ENCODE measurements at places on chromosomes 4 and X.

- DNase-seq = no peak
Measured at GRCh38 chrX:150364347-150365050, 1.4 kb downstream of the MAMLD1 start.

DNA sequence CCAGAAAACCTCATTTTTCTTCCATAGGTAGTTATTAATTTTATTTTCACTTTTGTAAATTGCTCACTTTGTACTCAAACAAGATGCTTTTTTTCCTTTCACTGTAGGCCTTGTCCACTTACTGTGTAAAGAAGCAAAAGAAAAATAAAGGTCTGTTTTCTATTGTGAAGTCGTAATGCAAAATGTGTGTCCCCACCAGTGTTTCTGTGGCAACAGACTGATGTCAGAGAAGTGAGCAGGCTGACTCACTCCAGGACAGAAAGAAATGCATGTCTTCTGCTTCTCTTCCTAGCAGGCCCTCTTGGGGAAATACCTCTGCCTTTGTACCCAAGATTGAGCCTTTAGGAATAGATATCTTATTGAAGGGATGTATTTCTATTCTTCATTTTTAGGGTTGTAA is 30.3 kb downstream of the INPP4B start:
- peak; percentile 1 for DNase-seq

DNA sequence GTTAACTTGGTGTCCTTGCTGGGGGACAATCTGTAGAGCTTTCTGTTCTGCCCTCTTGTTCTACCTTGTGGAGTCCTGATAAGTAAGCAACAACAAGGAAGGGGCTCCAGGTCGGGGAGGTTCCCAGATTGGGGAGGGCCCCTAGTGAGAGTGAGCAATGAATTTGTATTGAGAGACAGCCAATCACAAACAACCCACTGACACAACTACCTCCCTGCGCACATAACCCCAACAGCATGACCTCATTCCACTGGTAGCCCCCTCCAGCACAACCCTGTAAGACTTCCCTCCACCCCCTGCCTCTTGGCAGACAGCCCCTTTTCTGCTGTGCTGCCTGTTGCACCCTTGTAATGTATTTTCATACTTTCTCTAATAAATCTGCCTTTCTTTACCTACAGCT is 19.7 kb upstream of the PNPLA4 start:
- DNase-seq = no peak

DNA sequence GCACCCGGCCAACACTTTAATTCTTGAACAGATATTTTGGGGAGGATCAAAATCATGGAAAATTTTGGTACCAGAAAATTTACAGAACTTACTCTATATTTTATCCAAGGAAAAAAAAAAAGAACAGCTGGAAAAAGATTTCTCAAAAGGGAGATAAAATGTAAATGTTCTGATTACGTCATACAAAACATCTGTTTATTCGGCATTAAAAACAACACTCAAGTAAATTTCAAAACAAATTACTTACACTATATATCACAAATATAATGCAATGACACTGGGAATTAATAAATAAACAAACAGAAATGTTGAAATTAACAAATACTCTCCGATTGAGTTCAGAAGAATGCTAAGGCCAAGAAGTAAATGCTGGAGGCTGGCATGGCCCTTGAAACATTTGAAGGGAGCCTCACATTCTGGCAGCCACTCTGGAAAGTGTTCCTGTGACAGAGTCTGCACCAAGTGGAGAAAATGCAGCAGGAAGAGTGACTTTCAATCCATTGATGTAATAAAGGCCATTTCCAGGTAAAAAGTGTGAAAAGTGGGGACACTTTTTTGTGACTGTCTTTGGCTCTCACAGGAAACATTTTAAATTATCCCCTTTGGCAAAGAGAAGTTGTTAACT is 486.0 kb upstream of the CTSO start:
- DNase-seq = no peak

GRCh38 chr4:190014771-190015537 is 12.1 kb downstream of the FRG2 start:
- no peak for DNase-seq

GRCh38 chr4:138835832-138836533 is 179.6 kb upstream of the NOCT start:
- DNase-seq = no peak

DNA sequence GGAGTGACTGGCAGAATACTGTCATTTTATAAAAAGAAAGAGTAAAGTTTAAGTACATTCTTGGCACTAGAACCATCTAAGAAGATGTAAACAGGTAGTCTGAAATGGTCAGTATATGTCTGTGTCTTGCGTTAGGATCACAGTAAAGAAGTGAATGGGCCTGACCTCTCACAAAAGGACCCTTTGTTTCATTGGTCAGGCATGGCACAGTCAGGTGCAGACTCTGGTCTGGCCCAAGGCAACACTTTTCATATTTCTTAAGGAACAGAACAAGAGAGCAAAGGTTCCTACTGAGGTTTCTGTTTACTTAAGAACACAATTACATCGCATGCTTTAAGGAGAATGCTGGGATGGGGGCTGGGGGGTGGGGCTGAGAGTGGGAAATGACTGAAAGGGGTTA is 48.1 kb downstream of the RPGR start:
- DNase-seq = no peak

DNA sequence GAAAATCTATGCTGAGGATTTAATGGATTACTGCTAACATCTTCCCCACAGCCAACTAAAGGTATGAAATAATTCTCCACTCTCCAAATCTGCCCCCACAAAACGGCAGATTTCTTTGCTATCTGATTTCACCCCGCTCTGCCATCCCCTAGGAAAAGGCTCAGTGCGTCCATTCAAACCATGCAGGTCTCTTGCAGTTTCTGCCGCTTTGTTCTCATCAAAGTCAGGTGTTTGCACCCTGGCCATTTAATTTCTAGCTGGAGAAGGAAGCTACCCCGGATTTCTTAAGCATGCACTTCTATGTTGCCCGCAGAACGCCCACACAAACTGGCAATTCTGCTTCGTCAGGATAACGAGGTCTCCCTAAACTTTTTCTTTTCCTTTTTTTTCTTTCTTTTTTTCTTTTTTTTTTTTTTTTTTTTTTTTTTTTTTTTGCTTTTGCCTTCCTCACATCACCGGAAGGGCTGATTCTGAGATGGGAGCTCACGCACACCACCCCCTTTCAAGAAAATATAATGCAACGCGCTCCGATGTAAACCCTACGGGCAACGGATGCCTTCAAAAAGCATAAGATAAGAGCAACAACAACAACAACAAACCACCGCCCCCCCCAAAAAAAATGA is 3.3 kb downstream of the NLGN4X start:
- DNase-seq = no peak

GRCh38 chr4:26351685-26352084 is 30.9 kb downstream of the RBPJ start:
- no peak for DNase-seq

- DNase-seq = no peak
Measured at GRCh38 chr4:94605241-94605805, 152.4 kb upstream of the BMPR1B start.

- no peak for DNase-seq
Measured at GRCh38 chrX:81925812-81926211, 723.9 kb downstream of the SH3BGRL start.

GRCh38 chr4:150045410-150045809 is 32.8 kb upstream of the DCLK2 start:
- DNase-seq = no peak

- DNase-seq = no peak
Measured at GRCh38 chr4:14269824-14270223, 642.3 kb upstream of the BOD1L1 start.

GRCh38 chr4:99711657-99712056 is 54.0 kb upstream of the C4orf54 start:
- no peak for DNase-seq

DNA sequence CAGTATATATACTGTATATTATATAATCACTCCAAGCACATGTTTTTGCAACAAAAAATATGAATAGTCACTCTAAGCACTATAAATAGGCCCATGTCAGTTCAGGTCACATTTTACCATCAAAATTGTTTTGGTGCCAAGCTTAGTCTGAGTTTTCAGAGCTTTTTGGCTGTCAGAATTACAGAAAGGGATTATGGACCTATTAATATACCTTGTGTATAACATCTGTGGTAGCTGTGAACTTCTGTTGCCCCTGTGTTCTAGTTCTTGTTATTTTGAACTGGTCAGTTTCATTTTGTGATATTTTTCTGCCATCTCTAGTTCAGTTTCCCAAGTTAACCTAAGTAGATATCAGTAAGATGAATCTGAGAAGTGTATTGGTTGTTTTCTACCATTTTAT is 22.9 kb downstream of the EXOC1 start:
- DNase-seq = no peak

DNA sequence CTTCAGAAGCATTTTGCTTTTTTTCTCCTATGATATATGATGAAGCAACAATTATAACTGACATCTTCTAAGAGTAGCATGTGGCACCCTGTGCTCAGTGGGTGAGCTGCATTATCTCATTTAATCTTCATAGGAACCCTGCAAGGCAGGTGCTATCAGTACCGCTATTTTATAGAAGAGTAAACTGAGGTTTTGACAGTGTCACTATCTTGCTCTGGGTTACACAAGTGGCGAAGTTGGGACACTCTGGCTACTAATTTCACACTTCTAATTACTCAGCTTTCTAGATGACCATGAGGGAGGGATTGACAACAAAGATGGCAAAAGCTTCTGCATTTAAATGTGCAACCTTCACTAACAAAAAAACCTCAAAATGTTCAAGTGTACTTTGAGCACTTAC is 76.9 kb upstream of the CAMK2D start:
- DNase-seq = no peak

DNA sequence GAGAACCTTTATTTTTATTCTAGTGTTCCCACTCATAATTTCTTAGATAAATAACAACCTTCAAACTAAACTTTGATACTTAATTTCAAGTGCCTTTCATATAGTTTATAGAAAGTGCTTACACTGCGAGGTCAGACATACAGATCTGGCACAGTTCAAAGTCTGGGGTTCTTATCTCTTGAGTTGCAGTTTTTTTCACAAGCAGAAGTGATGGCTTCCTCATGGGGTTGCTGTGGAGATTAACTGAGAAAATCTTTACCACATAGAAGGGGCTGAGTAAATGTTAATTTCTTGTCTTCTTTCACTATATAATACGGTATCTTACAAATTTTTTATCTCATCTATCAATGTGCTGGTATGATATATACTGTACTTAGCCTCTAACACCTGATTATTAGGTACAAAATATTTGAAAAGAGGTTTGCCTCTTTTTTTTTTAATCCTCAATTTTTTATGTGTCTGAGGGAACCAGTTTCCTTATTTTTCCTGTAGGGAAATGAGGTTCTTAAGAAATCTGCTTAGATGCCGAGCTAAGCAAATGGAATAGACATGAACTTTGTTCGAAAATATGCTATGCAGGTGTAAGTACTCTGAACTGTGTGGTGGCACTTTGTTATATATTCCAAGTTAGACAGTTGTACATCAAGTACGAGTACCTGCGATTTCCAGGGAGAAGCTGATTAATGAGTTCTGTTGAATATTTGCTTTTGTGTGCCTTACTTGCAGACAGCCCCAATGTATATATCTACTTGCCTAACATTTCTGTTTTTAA is 3.3 kb downstream of the ING2 start:
- no peak for DNase-seq

GRCh38 chrX:44871931-44872820 is 812 bp upstream of the KDM6A start:
- DNase-seq = peak; percentile 14

DNA sequence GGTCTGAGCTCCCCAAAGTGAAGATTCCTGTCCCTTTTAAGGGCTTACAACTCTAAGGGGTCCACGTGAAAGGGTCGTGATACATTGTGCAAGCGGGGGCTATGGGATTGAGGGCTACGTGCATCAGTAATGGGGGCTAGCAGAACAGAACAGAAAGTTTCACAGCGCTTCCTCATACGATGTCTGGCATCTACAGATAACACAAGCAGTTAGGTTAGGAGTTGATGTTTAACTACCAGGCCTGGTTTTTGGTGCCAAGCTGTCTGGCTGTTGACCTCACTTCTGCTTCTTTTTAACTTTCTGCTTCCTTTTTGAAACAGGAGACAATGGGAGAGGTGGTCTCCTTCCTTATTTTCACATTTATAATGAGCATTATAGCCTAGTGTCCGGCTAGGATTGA is 368.6 kb upstream of the CXorf51A start:
- DNase-seq = no peak

DNA sequence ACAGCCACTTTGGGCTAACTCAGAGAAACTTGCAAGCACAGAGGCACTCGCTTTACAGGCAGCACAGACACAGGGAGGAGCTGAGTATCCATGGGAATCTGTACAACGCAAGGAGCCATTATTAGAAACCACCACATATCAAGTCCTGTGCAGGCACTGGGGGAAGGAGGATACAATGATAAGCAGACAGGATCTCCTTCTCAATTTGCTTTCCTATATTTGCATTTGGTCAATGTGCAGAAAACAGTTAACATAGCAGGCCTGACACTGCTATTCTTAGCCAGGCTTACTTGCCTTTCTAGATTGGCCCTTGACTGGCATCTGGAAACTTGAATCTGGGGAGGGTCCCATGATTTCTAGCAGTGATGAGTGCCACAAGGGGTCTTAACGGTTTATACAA is 65.8 kb downstream of the TEC start:
- no peak for DNase-seq

DNA sequence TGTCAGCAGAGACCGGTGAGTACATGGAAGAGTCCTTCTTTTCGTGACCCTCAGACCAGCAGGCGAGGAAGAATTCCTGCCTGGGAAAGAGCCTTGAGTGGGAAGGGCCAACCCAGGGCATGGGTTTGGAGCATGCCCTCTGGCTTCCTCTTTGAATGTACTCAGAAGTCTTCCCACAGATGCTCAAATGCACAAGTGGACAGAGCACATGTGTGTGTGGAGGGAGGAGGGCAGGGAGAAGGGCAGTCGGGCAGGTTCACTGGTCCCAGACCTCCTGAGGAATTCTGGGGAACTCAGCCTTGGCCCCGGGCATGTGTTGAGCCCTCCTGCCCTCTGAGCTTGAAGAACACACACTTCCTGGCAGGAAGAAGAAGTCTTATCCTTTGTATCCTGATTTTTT is 63.2 kb upstream of the HELT start:
- no peak for DNase-seq

DNA sequence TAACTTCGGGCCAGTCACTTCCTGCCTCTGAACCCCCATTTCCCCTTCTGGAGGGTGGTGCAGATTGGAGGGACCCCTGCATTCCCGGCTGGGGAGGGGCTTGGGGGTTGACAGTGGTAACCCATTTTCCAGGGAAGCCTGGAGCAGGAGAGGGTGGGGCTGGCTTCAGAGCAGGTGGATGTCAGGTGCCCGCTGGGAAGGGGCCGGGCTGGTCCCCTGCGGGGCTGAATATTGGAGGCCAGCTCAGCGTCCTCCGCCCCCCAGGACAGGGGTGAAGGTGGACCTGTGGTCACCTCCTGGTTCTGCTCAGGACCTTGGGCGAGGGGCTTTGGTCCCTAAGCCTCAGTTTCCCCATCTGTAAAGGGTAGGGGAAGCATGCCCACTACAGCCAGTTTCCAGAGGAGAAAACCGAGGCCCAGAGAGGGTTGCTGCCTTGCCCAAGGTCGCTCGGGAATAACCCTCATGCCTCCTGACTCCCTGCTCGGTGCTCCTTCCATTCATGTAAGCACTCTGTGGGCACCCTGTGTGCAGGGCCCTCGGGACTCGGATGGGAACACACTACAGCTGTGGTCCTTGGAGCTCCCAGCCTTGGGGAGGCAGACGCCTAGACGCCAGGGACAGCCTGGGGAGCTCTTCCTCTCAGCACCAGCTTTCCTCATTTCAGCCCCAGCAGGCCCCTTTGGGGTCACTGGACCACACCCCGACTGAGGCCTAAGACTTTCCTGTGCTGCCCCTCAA is 683 bp downstream of the MAN2B2 start:
- no peak for DNase-seq

GRCh38 chrX:73728602-73729001 is 165.6 kb downstream of the CHIC1 start:
- peak; percentile 0 for DNase-seq

GRCh38 chr4:183099537-183100297 is 660 bp downstream of the WWC2 start:
- no peak for DNase-seq

Data from NCI-H774 (cell line).